Stimulated activated CD4-positive, alpha-beta T cell treated with anti-CD3 and anti-CD28 coated beads, Interleukin-12 subunit alpha, Interleukin-12 subunit beta, amount 100 ng/mL, for 4 hours (primary cell): ENCODE measurements at places on chromosomes 1 and 21.
A peak's percentile ranks its signal among the peaks of the same experiment; 100 is the strongest.

DNA sequence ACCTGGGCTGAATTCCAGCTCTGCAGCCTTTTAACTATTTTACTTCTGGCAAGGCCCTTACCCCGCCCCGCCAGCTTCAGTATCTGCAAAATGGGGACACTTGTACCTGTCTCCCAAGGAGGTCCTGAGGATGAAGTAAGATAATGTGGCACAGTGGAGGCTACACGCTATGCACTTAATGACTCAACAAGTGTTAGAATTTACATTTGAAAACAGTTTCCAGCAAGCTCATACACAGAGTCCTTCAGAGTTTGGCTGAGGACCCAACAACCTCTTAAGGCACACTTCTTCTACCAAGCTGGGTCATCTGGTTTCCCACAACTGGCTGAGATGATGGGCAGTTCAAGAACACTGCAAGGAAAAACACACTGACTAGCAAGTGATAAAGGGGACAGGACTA is 30.2 kb upstream of the SLC22A15 start:
- no peak for DNase-seq

DNA sequence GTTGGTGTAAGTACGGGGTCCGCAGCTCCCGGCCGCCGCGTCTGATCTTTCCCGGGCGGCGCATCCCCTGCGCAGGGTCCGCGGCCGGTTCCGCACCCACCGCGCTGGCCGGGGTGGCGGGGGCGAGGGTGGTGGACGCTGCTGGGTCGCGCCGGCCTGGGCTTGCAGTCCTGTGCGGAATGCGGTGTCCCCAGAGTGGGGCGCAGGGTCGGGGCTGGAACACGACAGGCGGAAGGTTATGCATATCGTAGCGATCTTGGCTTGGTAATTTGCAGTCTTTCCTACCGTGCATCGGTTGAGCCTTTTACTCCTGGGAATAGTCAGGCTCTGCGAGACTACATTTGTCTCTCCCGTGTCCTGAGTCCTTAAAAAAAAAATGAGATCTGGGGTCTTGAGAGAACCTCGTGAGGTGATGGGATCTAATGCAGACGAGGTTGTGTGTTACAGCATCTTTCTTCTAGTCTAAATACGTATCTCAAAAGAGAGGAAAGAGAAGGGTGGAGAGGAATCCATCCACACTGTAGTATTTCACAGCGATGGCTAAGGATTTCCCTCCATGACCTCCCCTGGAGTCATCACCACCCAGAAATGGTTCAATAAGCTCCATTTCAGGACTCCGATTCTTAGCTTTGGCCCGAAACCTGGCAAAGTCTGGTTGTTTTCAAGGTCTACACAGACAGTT is 572 bp downstream of the ATP1B1 start:
- no peak for DNase-seq

DNA sequence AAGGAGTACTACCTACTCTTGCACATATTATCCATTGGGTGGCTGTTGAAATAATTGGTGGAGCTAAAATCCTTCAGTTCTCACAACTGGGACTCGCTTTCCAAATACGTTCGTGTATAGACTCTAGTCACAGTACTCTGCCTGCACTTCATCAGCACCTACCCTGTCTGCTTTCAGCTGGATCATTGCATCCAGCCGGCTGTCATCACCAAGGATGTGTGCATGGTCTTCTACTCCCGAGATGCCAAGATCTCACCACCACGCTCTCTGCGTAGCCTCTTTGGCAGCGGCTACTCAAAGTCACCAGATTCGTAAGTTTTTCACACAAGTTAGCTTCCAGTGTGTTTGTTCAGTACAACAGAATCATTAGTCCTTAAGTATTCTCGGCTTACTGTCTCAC is 37.3 kb upstream of the PGD start:
- DNase-seq, result no peak

- DNase-seq, result no peak
These were observed 5.6 kb downstream of the JAK1 start for GRCh38 chr1:64960731-64961130.

DNA sequence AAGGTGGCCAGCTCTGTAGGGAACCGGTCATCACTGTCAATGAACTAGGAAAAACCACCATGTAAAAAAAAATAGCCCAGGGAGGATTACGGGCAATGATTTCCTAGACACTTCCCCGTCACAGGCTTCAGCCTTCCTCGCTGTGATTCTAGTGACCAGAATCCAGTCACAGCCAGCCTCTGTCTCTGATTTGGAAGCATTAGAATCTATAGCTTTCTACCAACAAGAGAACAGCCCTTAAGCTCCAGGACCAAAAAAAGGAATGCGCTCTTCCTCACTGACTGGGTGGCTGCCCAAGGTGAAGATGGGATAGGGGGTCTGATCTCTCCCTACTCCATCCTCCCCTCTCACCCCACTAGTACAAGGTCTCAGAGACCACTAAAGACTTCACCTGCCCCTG is 67.2 kb downstream of the TEX35 start:
- DNase-seq, result no peak

GRCh38 chr1:33191731-33192275 is 10.0 kb upstream of the TRIM62 start:
- DNase-seq, result no peak

DNA sequence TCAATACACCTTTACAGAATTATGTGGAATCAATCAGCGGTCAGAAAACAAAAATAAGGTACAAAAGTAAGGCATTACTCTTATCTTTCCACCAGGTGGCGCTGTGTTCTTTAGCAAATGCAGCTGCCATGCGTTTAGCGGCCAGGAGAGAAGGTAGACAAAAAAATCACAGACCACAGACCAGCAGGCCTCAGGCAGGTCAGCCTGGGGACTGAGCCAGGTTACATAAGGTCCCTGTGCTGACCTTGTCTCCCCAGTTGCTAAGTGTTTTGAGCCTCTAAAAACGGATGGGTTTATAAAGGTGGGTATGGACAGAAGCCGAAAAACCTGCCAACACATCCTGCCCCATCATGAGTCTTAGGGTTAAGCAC is 2.8 kb downstream of the RGS16 start:
- DNase-seq, result peak; percentile 50

- no peak for DNase-seq
These were observed 22.4 kb downstream of the CAPZB start for GRCh38 chr1:19462781-19463503.

DNA sequence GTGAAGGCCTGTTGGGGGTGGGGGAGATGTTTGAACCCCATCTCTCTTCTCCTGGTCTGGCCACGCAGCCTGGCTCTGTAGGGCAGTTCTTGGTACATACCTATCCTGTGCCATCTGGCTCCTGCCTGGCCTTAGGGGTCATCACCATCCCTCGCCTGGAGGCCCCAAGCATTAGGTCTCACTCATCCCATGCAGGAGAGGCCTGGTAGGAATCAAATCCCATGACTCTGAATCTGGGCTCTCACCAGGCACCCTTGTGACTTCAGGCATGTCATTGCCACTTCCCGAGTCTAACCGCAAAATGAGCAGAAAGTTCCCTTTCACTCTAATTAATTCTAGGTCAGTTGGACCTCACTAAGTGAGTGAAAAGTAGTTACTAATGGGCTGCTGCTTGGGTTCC is 37.2 kb downstream of the ETNK2 start:
- DNase-seq, result no peak

GRCh38 chr1:246617768-246618167 is 51.5 kb downstream of the CNST start:
- no peak for DNase-seq

DNA sequence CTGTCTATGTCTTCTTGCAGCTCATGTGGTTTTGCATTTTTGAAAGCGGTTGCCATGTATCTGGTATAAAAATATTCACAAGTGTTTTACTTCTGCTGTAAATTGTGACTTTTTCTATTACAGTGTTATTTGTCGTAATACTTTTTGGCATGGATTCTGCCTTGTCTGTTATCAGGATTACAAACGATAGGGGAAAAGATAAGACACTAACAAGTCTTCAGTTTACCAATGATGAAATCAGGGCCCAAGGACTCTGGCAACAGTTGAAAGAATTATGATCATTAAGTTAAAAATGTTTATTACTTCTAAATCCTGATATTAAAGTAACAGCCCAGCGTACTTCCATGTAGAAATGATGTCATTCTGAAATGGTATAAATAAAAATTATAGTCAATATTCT is 298.8 kb downstream of the KIF26B start:
- DNase-seq, result no peak

DNA sequence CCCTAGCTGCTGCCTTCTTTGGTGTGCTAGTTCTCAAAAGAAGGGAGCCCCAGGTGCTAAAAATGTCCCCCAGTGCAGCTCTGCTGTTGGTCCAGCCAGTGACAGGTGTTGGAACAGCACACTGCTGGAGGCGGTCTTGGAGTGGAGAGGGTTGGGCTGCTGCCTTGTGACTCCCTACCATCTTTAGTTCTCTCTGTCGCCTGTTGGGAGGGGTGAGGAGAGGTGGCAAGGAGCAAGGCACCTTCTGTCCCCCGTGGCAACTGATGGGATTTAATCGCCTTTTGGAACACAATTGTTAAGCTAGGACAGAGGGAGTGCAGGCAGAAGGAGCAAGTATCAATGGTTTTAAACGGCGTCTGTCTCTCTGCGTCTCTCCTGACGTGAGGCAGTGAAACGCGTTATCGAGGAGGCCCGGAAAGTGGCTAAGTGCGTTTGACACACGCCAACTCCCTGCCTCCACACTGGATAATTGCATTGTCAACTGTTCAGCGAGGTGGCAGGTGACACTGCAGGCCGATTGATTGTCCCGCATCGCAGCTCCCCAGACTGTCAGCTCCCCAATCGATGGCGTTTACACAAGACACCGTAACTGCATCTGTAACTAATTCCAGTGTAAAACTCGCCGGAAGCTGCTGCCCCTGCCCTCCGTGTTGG is 34.0 kb downstream of the TMEM53 start:
- no peak for DNase-seq

DNA sequence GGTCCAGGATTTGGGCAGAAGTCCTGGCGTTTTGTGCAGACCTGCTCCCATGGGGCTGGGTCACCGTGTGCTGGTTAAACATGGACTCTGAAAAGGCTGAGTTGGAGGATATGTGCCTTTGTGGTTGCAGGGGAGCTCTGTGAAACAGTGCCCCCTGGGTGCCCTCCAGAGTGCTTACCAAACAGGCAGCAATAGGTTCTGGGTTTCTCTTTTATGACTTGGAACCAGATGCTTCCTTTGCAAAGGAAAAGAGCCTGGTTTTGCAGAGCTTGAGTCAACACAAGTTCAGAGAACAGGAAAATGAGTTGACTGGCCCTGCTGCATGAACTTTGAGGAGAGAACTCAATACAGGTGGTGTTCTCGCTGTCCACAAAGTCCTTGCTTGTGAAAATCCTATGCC is 288.9 kb downstream of the TM2D1 start:
- DNase-seq, result no peak

GRCh38 chr1:61741711-61742619 is at the start of gene PATJ:
TSS of gene PATJ (plus strand) at chr1:61742480. CDS start at chr1:61762893, 20,413 bp downstream.
- peak; percentile 57 for DNase-seq

GRCh38 chr21:43727519-43728153 is 8.7 kb downstream of the PDXK start:
- DNase-seq, result no peak

DNA sequence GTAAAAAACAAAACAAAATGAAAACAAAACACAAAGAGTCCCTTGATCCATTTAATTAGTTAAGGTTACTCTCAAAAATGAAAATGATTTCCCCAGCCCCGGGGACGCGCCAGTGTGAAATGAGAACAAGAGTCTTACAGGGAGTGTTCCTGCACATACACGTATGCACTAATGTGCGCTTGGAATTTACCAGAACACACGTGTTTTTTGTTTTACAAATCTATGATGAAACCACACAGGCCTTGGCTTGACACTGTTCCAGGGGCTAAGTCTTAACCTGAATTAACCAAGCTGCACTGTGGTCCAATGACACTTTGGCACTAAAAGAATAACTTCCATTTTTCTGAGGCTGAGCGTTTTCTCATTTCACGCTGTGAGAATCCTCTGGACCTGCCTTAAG is 63.7 kb downstream of the SLC45A1 start:
- DNase-seq, result no peak

DNA sequence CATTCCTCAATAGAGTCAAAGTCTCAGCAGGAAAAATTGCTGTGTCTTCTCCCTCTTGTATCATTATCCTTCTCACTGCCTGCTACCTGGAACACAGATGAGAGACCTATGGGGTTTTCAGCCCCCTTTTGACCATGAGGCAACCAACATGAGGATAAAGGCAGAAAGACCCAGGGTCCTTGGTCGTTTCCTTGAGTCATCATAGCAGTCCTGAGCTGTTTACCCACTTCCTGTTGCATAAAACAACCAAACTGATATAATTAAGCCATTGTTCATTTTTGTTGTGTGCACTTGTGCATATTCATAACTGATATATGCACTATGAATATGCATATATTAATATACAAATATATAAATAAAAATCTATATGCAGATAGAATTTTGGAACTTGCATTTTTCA is 188.3 kb upstream of the MAP1LC3C start:
- DNase-seq, result no peak

- DNase-seq, result no peak
These were observed 132.0 kb downstream of the LMX1A start for GRCh38 chr1:165224504-165224903.

DNA sequence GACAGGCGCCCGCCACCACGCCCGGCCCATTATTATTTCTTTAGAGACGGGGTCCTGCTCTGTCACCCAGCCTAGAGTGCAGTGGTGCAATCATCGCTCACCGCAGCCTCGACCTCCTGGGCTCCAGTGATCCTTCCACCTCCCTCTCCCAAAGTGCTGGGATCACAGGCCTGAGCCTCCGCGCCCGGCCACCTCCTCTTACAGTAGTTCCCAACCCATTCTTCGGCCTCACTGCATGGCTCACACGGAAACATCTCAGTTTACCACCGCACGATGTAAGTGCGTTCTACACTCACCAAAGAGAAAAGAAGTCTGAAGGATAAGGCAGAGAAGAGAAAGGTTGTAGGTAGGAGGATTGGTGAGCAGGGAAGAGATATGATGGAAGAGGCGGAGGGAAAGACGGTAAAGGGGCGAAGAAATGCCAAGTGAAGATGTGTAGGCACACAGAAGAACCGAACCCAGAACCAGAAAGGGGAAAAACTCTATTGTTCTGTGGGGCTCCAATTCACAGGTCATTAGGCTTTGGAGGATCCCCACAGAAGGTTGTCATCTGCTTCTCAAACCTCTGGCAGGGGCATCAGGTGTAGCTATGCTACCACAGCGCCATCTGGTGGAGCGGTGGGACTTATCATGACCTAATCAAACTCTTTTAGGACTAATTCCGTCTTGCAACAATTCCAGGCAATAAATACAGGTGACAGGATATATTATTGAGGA is 504.2 kb downstream of the SMYD3 start:
- peak; percentile 87 for DNase-seq

DNA sequence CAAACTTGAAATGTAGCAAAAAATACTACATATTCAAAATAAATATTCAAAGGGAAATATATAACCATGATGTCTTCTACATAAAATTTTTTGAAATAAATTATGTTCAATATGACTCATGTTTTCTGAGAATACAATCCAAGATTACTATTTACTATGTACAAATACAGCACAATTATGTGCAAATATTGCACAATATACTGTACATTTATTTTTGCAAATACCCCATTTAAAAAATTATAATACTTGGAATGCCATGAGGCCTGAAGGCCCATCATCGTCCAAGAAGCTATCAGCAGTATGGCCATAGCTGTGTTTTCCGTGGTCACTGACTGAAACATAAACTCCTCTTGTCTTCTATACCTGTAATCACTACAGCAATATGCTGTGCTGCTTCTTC is 12.3 kb downstream of the CCDC181 start:
- DNase-seq, result no peak
